ENCODE measurements at places on chromosomes 1 and 21.
A peak's percentile ranks its signal among the peaks of the same experiment; 100 is the strongest.

DNA sequence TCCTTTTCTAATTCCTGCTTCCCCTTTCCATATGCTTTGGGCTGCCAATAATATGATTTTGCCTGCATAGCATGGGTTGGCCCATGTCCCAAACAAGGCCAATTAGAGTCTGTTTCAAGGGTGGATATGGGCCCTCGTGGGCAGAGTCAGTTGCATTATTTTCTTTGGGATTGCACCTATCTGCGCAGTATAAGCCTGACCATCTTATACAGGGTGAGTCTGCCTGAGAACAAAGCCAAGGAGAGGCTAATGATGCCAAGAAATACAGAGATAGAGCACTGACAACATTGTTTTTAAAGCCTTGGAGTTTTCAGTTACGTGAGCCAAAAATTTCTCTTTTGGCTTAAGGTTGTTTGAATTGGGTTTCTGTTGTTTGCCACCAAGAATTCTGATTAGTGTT lies 18.6 kb downstream of the OVAAL start:
- no peak for DNase-seq

- DNase-seq = peak; percentile 7
Measured at GRCh38 chr21:39788383-39788782, 43.4 kb downstream of the IGSF5 start.

GRCh38 chr1:209368864-209369598 lies 214.5 kb upstream of the CAMK1G start:
- peak; percentile 96 for DNase-seq

- DNase-seq = no peak
Measured at GRCh38 chr1:31617916-31618746, 642 bp downstream of the HCRTR1 start.

GRCh38 chr1:14251871-14252270 lies 346.6 kb upstream of the KAZN start:
- DNase-seq = no peak

GRCh38 chr1:29487291-29487690 lies 251.0 kb downstream of the PTPRU start:
- no peak for DNase-seq

All from skeletal muscle cell (primary cell).